ENCODE measurements at places on chromosomes 7 and 10.

DNA sequence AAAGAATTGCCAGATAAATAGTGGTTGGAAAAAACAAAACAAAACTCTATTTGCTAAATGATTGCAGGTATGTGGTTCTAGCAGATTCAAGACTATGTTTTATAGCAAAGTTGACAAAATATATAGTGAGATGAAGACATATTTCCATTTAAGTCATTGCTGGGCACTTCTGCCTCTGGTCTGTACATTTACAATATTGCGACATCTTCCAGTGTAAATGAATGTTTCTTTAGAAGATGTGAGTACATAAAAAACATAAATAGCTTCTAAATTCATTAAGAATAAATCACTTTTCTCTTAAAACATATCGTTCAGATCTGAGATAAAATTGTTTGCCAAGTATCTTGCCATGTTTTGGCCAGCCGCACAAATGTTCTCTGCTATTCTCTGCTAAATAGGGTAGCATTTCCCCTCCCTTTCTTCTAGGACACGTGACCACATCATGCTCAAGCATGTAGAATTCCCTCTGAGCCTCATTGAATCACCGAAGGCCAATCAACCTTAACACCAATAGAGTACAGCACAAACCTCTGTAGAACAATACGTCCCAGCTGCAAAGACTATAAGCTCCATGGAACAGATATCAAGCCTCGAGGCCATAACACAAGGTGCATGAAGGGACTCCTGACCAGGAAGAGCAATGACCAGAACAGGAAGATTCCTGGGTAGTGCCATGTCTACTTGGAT, 1173.3 kb downstream of the GATA3 start:
- DNase-seq = no peak

- DNase-seq = no peak
These were observed 68.8 kb downstream of the PCGF5 start for GRCh38 chr10:91289305-91289704.

DNA sequence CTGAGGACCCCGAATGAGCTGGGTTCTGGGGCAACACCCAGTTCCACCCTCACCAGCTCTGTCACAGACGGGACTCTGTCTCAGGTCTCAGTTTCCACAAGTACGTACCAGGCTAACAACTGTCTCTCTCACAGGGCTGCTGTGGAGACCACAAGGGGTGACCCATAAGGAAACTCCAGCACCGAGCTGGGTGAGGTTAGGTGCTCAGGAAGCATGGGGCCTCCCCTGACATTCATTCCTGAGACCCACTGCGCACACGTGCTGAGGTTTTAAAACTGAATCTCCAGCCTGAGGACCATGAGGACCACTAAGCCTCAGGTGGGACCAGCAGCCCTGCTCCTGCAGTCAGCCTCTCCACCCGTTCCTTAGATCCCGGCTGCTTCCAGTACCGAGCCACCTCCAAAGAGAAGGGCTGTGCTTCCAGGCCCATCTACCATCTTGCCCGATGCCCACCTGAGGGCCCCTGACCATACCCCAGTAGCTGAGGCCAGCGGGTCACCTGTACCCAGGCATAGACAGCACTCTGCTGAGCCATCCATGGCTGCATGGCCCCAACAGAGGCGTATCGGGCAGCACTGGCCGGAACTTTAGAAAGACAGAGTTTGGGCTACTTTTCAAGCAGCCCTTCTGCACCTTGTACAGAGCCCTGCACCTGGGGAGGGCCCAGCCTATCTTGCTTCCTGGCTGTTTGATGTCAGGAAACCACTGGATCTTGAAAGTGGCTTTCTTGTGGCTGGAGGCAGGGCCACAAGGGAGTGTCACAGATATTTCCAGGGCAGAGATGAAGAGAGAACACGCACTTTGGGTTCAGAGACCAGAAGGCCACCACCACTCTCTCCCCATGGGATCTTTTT, 18.7 kb downstream of the HSPA12A start:
- no peak for DNase-seq

GRCh38 chr10:132539431-132539839, 1.8 kb downstream of the INPP5A start:
- DNase-seq = no peak

Measured in stimulated activated CD8-positive, alpha-beta memory T cell treated with anti-CD3 and anti-CD28 coated beads, Interleukin-4, amount 100 ng/mL, for 4 hours (primary cell).